Activated T-helper 2 cell treated with anti-CD3 and anti-CD28 coated beads, Interferon-gamma antibody, Interleukin-2, Interleukin-4, amounts not matched to agents 10 μg/mL and 5 μg/mL and 100 μg/mL, durations not matched to agents 14 hours and 24 hours and 36 hours (primary cell): ENCODE measurements at places on chromosomes 12 and 14.

DNA sequence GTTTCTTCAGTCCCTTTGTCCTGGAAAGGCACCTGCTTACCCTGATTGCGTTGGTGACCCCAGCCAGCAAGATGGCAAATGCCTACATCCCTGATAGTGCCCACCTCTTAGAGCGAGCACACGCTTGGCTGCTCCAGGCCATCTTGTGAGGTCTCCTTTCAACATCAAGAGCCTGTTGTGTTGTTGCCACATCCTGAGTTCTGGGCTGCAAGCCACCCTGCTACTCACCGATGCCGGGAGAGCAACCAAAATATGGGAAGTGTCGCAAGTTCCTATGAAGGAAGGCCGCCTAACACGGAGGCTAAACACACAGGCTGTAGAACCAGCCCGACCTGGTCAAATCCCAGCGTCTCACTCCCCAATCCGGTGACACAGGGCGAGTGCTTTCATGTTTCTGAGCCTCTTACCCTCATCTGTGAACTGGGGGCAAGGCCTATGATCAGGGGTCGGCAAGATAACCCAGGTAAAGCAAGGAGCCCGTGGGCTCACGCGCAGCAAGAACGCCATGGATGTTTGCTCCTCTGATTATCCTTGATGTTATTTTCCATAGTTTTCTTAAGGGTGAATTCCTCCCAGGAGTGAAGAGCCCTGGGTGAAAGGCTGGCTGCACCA lies 98.4 kb downstream of the LGMN start:
- no peak for DNase-seq

- no peak for DNase-seq
Measured at GRCh38 chr12:64944966-64945365, 120.5 kb downstream of the TBC1D30 start.

DNA sequence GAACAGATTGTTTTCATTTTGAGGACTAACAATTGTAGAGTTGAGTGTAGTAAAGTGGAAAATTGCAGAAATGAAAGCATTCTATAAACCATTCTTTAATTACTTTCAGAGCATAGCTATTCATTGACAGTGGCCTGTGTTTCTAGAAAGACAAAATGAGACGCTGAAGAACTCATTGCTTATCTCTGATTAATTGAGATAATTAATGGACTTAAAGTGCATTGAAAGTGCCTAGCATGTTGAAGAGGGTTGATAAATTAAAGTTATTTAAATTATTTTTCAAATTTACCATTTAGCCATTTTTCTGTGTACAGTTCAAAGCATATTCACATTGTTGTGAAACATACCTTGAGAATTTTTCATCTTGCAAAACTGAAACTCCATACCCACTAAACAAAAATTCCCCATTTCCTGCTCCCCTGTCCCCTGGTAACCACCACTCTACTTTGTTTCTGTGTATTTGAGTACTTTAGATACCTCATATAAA lies 57.4 kb downstream of the DAAM1 start:
- no peak for DNase-seq

- DNase-seq, result peak; percentile 20
Measured at GRCh38 chr14:73463411-73463810, 5.1 kb upstream of the NUMB start.

DNA sequence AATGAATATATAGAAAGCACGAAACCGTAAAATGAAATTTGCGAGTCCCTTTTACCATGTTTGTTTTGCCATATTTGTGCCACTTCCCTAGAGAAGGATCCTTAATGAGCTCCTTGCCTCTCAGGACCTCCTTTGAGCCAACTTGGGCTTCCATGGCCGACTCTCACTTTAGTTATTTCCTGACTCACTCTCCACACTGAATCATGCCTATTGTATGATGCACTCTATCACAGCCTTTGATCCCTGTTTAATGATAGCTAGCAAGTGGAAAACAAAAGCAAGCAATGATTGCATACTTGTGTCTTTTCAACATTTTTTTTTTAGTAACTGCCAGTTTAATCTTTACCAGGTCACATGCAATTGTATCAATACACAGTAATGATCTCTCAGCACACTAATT lies 153.2 kb downstream of the CCER1 start:
- no peak for DNase-seq

DNA sequence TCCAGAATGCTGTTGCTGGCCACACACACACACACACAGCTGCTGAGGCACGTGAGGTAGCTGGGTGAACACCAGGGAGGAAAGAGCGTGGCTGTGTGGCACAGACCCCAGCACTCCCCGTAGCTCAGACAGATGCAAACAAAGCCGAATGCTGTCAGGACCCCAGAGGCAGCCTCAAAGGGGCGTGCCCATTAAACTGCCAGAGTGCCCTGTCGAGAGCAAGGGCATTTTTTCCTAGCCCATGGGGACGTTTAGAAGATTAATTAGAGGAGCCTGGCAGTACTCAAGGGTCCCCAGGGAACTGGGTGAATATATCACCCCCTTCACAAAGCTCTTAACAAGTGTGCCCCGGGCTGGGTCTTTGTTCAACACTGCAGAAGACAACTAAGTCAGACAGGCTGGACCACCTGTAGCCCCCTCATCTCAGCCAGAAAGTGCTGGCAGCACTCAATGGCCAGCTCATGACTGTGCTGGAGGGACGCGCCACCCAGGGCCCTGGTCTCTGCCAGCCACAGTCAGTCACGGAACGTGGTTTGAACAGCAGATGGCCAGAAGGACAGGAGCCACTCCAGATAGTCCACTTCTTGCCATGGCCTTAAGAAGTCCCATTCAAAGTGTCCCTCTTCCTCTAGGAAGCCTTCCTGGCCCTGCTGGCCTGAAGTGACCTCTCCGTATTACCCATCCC lies 37.5 kb downstream of the TTC7B start:
- DNase-seq, result no peak

GRCh38 chr14:33699300-33699983 lies 251.4 kb downstream of the EGLN3 start:
- DNase-seq, result no peak

GRCh38 chr12:68422159-68422558 lies 90.0 kb upstream of the MDM1 start:
- no peak for DNase-seq

- no peak for DNase-seq
Measured at GRCh38 chr12:48197549-48197970, 5.5 kb downstream of the OR10AD1 start.

DNA sequence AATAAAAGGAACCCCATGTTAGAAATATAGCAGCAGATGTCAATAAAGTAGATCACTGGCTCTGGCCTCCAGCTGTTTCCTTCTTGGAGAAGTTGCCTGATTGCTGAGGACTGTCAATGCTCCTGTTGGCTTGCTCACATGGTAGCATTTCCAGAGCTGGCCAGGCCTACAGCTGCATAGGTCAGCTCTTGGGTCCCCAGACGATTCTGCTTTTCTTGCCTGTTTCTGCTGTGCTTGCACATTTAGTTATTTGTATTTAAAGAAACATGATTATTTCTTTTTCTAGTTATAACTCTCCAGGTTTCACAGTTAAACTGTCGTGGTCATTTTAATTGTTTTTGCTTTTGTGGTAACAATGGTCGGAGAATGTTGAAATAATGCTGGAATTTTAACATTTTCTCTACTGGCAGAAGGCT lies 7.2 kb downstream of the NAV3 start:
- no peak for DNase-seq

- no peak for DNase-seq
Measured at GRCh38 chr14:24224618-24225071, 7.5 kb downstream of the NEDD8 start.

DNA sequence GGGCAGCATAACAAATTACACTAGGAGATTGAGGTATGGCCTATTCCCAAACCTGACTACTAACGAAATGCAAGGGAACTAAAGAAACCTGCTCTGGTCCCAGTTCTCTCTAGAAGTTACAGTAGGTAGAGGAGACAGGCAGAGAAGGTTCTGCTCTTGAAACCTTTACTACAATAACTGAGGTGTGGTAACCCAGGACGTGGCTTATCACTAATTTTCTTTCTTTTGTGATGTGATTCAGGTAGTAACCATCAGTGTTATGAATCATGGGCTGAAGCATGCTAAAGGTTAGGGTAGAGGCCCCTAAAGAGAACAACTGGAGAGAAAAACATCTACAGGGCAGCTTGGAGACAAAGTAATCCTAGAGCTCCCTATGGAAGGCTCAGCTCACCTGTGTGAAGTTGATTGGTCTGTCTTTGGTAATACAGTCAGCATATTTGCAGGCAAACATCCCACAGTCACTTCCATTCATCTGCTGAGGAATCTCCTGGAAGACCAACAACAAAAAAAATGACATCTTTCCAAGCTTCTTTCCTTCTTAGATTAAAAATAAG lies 41.8 kb upstream of the COL2A1 start:
- DNase-seq, result no peak

DNA sequence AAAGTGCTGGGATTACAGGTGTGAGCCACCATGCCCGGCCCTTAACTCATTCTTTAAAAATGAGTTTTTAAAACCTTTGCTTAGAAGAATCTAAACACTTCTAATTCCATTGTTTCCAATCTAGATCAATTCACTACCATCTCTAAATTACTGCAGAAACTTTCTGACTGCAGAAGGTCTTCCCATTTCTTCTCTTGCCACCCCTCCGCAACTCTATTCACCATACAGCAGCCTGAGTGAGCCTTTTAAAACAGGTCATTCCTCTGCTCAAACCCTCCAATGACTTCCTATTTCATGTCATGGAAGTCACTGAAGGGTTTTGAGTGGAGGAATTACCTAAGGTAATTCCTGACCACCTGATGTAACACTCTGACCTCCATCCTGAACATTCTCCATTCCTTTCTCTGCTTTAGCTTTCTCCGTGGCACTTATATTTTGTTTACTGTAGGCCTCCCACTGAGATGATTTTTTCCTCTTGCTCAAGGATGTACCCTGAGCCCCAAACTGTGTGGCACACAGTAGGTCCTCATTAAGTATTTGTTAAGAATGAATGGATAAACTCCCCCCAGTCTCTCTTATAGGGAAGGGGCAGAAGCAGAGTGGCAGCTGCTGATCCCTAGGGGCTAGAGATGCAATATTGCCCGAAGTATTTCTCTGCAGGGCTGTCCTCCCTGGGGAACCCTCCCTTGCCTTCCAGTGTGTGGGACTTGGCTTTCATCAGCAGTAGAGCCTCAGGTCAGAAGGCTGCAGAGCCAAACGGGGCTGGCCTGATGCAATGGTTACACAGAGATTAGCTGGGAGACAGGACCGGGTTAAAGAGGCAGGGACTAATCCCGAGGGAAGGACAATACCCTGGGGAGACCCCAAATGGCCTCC lies 1.2 kb downstream of the DDIT3 start:
- DNase-seq, result no peak

DNA sequence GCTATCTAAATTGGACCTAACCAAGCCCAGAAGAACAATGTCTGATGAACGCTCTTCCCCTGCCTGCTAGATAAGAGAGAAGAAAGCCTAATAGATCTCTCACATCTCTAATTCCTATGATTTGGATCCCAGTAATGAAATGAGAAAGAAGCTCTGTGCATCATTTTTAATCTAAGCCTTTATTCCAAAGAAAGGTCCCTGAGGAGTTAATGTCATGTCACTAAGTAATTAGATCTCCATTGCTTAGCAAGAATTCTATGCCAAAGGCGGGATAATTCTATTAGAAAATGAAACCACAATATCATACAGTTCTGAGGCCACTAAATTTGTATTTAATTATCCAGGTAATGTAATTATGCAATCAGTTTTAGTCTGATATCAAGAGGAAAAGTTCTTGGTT lies 74.2 kb upstream of the TMEM260 start:
- no peak for DNase-seq

DNA sequence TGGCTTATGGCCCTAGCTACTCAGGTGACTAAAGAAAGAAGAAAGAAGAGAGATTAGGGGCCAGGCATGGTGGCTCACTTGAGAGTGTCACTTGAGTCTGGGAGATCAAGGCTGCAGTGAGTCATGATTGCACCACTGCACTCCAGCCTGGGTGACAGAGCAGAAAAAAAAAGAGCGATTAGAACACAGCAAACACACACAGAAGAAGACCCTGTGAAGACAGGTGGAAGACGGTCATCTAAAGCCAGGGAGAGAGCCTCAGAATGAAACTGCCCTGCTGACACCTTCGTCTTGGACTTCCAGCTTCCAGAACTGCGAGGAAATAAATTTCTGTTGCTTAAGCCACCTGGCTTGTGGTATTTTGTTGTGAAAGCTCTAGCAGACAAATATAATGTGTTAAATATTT lies 17.5 kb upstream of the PPP1CC start:
- DNase-seq, result no peak

DNA sequence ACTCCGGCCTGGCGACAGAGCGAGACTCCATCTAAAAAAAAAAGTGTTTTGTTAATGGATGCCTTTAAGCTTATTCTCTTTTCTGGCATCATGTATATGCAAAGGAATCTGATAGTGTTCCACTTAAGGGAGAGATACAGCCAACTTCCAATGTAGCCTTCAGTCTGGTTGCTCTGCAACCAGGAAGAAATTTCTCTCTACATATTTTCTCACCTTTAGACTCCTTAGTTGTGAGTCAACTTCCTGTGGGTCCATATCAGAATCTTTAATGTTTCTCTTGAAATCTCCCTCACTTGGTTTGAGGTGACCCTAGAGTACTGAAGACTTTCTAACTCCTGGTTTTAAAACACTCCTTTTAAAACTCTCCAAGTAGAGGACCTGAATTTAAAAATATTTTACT lies 340.4 kb downstream of the SLC6A15 start:
- no peak for DNase-seq

DNA sequence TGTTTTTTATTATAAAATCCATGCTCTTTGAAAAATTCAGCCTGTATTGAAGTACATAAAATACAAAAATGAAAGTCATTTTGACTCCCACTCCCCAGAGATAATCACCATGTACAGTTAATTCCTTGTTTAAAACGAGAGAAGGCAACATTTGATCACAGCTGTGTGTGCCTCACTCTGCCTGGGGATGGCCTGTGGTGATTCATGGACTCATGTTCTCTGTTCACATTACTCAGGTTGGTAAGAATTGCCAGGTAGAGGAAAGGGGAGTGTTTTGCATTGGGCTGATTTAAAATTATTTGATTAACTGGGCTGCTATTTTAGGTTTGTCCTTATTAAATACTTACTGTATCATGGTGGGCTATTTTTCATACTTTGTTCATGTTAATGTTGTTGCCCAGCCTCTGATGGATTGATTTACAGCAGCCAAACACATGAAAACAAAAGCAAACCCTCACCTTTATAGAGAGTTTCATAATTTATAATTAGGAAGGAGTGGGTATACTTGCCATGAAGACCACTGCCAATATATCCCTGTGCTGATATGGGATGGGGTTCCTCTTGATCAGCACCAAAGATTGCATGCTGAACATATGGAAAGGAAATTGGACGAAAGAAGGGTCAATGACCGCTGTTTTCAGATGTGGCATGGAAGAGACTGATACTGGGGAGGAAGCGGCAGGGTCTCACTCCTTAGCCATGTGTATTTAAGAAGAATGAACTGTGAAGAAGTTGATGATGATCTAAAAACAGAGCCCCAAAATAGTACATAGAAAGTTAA lies 3.0 kb downstream of the ZBTB1 start:
- no peak for DNase-seq
